ENCODE measurements at places on chromosomes 1 and 21. TPM values are rescaled to one million over a fixed set of nuclear protein-coding genes. Genes with fewer than 3 reads are reported as not detected.

DNA sequence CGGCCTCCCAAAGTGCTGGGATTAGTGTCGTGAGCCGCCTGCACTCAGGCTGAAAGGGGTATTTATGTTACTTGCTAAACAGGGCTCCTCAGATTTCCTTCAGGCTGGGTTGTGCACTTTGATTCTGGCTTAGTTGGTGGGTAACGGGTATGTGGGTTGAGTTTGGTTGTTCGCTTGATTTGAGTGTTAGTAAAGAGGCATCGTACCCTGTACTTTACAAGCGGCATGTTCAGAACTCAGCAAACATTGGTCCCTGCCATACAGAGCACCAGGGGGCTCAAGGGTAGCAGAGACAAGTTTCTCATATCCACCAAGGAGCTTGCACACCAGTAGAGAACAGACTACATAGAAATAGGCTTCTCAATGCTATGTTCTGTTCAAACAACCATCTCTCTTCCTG, 147.8 kb downstream of the PGBD5 start:
- no peak for DNase-seq

DNA sequence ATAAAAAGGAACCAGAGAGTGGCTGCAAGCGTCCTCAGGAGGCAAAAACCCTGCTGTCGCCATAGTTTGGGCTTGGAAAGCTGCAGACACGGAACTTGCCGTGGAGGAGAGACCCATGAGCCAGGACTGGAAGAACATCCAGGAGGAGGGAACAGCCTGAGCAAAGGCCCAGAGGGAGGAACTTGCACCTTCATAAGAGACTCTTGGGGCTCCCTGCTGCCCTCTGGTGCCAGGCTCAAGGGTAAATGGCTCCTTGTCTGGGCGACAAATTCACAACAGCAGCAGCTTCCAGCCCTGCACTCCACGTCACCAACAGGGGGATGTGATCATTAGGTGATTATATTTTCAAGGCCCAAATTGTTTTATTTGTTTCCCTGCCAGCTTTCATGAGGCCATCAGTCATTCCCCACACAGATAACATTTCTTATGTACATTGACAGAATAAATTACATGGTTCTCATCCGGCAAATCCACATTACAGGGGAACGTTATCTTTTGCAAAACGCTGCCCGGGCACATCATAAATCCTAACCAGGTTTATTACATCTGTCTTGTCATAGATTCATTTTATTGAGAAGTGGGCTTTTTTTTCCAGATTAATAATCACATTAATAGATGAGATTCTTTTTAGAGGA, 143.0 kb upstream of the GRIK3 start:
- DNase-seq = no peak

DNA sequence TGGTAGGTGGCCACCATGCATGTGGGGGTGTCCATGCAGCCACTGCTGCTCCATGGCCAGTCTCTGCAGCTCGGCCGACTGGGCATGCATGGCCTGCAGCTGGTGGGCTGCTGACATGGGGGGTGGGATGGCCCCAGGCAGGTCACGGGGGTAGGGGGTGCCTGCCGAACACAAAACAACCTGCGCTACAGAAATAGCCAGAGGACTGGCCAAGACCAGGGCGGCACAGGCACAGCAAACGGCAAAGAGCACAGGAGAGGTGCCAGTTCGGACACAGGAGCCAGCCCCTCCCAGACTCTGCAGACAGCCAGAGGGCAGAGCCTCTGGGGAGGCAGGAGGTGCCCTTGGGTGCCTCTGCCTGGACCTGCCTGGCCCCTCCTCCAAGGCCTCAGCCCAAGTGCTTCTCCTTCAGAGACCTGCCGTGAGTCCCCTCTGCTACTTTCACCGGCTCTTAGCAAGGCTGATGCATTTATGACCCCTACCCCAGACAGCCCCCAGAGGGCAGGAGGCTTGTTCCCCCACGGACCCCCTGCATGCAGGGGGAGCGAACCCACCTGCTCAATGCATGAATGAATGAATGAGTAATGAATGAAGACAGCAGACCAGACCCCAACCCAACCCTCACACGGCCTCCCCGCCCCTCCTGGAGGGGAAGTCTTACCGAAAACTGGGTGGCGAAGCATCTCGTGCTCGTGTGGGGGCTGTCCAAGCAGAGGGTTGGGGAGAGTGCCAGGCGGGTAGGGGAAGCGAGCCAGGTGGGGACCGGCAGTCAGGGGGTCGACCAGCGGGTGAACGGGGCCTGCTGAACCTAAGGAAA, 37.7 kb downstream of the SLC45A1 start:
- peak; percentile 18 for DNase-seq

DNA sequence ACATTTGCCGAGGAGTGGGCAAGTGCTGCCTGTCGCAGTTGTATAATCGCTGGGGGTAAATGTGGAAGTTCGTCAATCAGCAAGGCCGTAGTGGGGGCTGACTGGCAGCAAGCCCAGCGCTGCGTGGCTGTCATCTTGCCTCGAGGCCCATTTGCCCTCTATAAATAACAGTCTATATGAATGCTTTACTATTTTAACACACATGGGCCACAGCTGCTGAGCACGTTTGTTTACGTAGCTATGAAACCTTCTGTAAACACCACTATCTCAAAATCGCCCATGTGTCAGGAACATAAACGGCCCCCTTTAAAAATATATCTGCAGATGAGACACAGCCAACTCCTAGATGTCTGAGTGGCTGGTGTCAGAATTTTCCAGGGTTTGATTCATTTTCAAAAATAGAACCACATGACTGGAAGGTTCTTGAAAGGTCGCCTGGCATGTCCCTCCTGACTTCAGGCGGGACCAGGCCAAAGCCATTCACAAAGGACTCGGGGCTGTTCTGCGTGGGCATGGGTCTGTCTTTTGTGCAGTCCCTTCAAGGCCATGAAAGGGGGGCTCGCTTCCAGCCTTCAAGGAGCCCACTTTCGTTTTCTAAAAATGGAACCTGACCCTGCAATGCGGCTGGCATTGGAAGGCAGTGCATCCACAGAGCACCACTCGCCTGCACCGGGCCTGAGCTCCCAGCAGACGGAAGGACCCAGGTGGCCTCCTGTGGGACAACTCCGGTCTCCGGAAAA, 205.5 kb downstream of the KCNJ6 start:
- DNase-seq = no peak

DNA sequence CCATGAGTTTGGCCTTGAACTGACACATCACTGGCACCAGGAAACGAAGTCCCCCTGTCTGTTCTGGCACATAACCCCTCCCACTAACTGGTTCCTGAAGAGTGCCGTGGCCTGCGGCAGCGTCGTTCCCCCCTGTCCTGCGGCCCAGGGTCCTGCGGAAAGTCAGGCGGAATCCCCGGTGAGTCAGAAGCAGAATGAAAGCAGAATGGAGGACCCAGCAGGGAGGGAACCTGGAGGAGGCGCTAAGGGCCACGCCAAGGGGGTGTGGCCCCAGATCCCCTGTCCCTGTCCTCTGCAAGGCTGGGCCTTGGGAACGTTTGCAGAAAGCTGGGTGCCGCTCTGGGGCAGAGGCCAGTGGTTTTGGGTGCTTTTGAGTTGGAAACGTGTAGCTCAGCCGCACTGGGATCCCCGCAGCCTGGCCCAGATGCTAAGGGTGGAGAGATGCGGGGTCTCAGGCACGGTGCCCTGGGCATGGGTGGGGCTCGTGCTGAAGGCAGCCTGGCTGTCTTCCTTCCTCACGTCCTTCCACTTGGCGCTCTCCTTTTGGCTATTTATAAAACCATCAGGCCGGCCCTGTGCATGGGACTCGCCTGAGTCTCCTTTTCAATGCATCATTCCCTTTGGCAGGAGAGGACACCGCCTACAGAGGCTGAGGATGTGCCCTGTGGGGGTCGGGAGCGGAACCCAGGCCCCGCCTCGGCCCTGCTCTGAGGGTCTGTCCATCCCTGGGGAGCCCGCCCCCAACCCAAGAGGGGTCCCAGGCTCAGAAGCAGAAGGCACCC, 36.2 kb downstream of the TP73 start:
- DNase-seq = no peak

DNA sequence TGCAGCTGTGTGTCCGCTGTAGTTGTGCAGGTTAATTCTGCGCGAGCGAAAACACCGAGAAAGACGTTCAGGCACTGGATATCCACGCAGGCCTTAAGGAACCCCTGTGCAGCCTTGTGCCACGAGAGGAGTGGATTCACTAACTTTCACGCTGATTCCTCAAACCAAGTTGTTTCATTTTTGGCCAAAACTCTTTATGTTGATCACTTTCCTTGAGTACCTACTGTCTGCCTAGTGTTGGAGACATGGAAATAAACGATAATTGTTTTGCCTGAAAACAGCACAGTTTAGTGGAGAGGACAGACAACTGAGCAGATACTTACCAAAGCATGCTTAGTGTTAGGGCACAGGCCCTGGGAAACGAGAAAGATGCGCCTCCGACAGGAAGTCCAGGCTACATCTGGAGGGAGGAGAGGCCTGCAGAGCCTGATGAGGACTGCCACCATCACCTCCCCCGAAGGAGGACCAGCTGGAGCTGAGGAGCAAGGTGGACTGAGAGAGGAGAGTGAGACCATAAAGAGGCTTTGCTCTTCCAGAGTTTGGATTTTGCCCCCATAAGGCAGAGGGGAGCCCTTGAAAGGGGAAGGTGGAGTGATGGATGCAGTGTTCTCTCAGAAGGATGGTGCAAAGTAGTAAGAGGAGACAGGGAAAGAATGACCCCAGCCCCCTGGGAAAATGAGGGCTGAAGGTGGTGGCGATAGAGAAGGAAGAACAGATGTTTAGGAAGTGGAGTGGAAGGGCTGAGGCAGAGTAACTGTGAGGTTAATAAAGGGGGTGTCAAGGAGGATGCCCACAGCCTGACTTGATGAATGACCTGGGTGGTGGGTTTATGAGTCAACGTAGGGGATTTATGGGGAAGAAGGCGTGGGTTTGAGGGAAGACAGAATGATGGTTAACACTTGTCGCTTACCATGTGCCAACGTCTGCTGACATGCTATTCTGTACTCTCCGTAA, 956 bp upstream of the SCAF4 start:
- no peak for DNase-seq

- DNase-seq = no peak
These were observed 29.3 kb downstream of the GPR157 start for GRCh38 chr1:9099555-9099954.

GRCh38 chr1:156493742-156494141, 6.8 kb downstream of the MEF2D start:
- DNase-seq = no peak

GRCh38 chr21:16834791-16835190, 678.1 kb upstream of the CXADR start:
- no peak for DNase-seq

DNA sequence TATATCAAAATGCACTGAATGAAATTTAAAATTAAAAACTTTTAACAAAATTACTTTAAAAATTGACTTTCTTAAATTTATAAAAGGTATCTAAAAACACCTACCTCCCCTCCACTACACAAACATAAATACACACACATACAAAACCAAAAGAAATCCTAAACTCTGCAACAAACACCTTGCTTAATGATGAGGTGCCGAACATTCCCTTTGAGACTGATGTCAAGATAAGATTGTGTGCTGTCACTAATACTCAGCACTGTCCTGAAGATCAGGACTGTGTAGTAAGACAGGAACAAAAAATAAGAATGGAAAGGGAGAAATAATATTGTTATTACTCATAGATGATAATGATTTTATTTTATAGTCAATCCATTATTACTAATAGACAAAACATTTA, 45.1 kb downstream of the CD53 start:
- no peak for DNase-seq

DNA sequence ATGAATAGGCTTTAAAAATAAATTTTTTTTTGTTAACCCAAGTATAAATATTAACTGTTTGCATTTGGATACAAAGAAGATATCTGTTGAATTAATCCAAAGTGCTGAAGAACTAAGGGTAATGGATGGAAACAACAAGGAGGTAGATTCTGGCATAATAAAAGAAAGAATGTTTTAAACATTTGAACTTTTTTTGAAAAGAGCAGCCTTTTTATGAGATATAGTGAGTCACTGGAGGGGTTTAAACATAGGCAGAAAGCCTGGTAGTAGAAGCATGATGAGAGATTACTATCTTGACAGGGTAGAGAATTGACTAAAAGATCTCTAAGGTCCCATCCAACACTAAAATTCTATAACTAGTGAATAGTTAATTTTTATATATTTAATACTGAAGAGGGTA, 2.7 kb downstream of the MIER1 start:
- DNase-seq = no peak

DNA sequence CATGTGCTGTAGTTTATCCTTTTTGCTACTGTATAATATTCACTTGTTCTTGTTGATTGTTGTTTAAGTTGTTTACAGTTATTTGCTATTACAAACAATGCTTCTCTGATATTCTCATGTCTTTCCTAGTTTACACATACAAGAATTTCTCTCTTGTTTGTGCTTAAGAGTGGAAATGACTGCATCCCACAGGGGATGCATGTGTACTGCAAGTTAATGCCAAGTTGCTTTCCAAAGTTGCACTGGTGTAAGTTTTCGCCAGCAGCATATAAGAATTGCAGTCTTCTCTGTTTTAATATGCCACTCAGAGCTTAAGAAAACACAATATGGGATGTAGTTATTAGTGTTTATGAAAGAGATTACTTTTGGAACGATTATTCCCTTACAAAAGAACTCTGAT, 97.7 kb downstream of the NEK7 start:
- DNase-seq = no peak

DNA sequence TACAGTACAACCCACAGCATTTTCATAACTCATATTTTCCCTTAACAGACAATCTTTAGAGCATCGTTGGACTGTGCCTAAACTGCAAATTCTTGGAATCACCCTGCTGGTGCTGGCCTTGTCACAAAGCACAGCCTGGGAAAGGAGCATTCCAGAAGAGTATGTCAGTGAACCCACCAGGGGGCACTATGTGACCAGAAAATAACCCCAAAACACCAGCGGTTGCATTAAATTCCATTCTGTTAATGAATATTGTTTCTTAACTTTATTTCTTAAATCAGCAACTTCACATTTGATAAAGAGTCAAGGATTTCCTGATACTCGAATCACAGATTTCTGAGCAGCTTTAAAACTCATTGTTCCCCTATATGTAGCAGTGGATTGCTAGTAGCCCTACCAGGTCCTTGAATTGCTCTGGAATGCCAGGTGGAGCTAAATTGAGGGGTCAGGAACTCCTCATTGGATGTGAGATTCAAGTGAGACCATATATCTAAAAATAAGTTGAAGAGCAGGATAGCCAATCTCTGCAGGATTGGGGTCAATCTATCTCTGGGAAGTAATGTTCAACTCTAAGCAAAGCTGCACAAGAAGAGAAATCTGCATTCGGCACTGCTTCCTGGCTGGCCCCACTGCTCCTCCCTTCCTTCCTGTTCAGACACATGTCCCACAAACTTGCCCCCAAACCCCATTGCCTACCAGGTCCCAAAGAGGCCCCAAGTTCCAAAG, 12.7 kb upstream of the RAB4A start:
- DNase-seq = peak; percentile 65

Gene BARHL2
- not detected for total RNA-seq

Gene LCE1A
- total RNA-seq = not detected

Gene PCP4L1
- total RNA-seq = 0.77 TPM

Gene DDR2
- total RNA-seq = 134 TPM

Gene LYPLAL1
- total RNA-seq = 25.6 TPM

Gene CR2
- total RNA-seq = not detected

Gene KRTAP19-1
- not detected for total RNA-seq

Data from uterus (tissue), 4 donors.